ENCODE measurements at places on chromosomes 13 and 19.

DNA sequence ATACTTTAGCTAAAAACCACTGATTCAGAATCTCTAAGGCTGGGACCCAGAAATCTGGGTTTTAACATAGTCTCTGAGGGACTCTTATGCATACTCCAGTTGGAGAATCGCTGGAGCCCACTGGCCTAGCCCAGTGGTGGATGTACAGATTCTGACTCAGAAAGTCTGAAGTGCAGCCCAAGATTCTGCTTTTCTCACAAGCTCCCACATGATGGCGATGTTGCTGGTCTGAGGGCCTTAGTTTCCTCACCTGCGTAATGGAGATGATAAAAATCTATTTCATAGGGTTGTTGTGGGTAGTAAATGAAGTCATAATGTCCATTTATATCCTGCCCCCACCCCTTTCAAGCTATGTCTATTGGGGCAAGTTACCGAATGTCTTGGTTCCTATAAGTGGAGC lies 7.7 kb upstream of the CDADC1 start:
- peak; percentile 54 for DNase-seq

DNA sequence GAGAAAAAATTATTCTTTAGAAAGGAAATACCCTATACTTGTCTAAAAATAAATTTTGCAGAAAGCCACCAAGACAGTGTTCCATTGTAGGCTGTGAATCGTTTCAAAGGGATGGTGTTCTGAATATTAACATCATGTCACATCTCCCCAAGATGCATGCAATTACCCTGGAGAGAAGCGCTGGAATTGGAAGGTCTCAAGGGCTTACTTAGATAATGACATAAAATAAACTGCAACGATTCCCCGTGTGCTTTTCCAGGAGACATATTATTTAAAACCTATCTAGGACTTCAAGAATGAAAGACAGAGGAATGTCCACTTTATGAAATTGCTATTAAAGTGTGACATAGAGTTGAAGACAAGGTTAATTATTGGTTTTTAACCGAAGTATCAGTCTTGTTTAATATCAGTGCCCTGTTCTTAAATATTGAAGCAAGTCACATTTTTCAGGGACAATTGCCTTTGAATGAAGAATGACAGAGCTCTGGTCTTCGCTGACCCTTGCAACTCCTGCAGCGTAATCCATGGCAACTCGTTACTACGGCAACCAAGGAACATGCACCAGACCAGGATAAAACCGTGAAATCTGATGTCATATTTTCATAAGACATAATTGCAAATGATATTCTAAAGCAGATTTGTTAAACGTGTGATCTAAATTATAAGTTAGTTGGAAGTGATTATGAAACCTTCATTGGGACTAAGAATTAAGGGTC lies 91.7 kb downstream of the EFNB2 start:
- no peak for DNase-seq

DNA sequence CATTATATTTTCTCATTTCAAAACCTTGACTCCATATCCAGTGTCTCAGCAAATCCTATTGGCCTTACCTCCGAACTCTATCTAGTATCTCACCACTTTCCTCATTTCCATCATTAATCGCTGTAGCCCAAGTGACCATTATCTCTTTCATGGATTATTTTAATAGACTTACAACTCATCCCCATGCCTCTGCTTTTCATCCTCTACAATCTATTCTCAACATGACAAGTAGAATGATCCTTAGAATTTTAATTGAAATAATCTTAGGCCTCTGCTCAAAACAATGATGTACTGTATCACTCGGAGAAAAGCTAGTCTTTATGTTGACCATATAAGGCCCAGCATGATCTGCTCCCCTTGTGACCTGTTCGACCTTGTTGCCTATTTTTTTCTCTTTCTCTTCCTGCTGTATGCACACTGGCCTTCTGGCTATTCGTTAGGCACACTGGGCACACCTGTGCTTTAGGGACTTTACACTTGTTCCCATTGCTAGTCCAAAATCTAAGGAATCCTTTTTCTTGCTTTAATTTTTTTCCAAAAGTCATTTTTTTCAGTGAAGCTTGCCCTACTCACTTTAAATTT lies 21.4 kb downstream of the DNAJC15 start:
- DNase-seq: no peak

DNA sequence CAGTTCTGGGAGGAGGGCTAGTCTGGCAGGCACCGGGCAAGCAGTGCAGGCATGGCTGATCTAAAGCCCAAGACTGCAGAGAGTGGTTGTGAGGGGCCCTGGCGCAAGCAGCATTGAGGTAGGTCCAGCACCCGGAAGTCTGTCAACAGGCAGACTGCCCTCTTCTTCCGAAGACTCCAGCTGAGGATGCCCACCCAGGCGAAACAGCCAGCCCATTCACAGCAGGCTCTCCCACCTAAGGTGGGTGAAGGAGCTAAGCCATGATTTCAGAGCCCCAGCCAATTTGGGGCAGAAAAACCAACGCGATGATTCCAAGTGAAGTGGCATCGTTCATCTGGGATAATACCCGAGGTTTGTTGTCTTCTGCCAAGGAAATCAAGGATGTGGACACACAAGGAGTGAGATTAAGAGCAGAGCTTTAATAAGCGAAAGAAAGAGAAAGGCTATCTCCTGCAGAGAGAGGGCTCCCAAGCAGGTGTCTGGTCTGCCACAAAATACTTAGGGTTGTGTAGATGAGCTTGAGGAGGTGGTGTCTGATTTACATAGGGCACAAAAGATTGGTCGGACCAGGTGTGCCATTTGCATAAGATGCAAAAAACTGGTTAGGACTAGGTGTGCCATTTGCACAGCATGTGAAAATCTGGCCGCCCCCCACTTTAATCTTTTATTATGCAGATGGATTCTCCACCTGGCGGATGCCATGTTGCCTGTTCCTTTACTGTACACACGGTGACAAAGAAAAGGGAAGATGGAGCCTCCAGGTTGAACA lies 22.6 kb downstream of the FAM124A start:
- DNase-seq: no peak

DNA sequence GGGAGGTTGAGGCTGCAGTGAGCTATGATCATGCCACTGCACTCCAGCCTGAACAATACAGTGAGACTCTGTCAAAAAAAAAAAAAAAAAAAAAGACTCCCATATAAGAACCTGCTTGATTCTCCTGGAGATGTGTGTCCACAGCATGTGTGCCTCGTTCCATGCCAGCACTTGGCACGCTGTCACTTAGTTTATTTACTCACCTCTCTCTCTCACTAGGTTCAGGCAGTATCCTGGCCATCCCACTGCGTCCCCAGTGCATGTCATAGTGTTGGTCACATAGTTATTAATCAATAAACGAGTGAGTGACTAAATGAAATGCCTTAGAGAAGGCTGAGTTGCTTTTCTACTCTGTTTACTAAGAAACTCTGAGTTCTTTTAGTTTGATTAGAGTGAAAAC lies 79.1 kb upstream of the GPR12 start:
- DNase-seq: no peak

GRCh38 chr19:6654347-6655310 lies 15.3 kb downstream of the TNFSF14 start:
- DNase-seq: no peak

- no peak for DNase-seq
Observed at GRCh38 chr19:28221736-28222135, 991.2 kb downstream of the UQCRFS1 start.

GRCh38 chr13:113126265-113127150 lies 3.9 kb downstream of the F10 start:
- DNase-seq: no peak

DNA sequence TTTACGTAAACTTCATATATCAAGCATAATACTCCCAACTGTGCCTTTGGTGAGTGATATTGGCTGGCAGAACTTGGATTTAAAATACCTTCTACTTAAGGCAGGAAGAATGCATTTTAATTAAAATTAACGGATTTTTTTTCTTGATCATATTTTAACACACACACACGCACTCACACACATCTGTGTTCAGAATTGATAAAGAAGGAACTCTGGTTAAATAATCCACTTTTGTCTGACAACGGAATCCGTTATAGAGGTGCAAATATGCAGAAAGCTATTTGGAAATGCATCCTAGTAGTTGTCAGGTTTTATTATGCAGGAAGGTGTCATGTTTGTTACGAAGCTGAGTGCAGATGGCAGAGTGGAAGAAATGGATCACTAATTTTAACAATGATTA lies 105.5 kb upstream of the ZNF536 start:
- no peak for DNase-seq

DNA sequence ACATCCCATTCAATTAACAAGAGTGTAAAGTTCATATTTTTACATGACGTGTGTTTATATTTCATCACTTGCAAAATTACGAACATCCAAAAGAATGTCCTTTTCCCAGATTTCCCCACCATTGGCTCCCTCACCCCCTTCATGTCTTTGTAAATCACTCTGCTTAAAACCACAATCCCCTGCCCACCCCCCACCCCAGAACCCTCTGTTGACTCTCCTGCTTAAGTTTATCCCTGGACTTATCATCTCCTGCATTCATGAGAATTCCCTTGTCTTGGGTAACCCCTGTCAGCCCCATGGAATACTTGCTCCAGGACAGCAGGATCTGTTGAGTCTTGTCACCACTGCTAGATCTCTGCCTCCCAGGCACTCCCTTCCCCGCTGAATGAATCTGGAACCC lies 109.9 kb downstream of the COL4A1 start:
- DNase-seq: no peak

DNA sequence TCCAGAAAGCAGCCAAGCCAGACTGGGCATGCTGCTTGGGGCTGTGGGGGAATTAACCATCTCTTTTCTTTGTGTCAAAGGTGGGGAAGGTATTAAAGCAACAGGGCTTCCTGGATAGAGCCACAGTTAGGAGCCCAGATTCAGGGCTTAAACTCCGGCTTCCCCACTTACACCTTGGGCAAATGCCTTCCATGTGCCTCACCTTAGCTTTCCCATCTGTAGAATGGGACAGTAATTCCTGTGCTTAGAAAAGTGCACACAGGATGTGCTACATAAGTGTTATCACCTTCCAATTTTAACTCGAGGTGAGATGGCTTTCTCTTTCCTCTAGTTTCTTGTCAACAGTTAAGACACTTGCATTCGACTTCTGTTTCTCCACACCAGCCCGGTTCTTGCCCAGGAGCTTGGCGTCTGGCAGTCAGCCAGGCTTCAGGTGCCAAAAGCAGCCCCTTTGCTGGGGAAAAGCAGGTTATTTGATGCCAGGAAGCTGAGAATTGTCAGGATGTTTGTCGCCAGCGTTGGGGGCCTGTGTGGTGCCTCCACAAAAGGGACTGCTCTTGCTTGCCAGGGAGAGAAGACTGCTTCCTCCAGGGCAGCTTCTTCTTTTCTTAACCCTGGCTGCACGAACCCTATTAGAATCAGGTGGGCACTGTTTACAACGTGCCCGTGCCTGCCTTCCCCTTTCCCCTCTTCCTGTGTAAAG lies 79.2 kb downstream of the SIPA1L3 start:
- no peak for DNase-seq

GRCh38 chr19:13938301-13939064 lies at the start of gene PODNL1:
Gene PODNL1, minus strand, starts transcription at chr19:13938417. Its CDS starts 236 bp downstream, at chr19:13938181.
- no peak for DNase-seq

DNA sequence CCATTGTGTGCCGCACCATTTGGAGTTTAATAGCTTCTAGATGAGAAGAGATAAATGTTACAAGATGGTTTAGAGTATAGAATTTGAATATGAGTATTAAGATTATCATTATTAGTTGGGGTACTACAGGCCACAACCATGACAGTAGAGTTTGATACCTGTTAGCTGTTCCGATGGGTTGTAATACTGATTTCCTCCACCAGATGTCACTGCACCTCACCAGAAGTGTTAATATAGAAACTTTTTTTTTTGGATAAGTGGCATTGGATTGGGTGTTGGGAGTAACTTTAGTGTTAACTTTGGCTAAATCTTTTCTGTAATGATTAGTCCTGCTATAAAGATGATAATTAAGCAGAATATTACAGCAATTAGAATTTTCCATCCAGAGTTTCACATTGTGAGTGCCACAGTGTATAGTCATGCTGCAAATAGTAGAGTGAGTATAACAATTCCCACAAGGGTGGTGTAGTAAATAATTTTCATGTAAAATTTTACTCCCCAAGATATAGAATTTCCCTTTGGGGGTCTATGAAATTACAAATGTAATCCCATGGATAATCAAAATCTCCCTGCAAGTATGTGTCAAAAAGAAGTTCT lies 56.3 kb downstream of the PSG3 start:
- DNase-seq: peak; percentile 1

GRCh38 chr19:38209671-38210457 lies 14.2 kb downstream of the DPF1 start:
- DNase-seq: no peak

DNA sequence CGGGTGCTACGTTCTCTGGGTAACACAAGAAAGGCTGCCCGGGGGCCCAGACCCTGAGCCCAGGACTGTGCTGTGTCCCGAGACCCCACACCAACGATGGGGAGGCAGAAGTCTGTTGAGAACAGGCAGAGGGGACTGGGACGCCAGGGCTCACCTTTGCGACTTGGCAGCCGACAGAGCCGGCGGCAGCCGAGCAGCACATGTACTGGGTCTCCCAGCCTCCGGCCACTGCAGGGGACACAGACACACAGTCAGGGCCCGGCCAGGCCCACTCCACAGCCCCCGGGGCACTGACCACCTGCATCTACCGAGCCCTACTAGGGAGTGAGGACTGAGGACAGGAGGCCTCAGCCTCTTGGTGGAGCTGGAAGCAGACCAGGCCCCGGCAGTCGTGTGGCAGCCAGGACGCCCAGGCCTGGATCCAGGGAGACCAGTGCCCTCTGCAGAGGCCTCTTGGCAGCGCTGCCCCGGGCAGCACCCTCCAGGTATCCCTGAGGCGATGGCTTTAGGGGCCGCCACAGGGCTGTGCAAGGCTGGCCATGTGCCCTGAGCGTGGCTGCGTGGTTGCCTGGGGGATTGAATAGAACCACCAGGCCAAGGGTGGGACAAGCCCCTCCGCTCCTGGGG lies 5.6 kb upstream of the ATP8B3 start:
- DNase-seq: no peak

GRCh38 chr19:34274827-34275625 lies 20.7 kb downstream of the GARRE1 start:
- DNase-seq: no peak

DNA sequence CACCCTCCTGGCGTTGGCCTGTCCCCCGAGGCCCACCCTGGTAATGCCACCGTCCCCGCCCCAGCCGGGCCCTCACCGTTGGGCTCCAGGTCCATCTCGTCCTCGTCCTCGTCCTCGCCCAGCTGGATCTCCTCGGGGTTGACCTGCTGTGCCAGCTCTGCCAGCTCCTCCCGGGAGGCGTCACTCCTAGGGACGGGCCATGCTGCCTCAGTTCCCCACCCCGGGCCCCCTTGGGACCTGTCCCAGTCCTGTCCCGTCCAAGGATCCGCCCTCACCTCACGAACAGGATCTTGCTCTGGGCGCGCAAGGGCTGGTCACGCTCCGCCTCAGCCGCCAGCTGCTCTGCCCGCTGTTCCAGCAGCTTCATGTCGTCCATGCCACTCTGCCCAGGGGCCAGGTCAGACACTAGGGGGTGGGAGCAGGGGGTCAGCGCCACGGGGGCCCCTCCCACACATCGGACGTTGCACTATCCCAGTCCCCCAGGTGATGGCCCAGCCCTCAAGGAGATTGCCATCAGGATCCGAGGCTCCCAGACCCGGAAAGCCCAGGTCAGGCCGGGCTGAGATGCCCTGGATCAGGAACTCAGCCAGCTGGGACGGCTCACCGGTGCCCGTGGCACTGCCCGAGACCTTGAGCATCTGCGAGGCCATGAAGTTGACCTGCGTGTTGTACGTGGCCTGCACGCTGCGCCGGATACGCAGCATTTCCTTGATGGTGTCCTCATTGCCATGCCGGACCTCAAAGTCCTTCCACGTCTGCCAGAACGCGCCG lies 9.5 kb downstream of the XAB2 start:
- no peak for DNase-seq

GRCh38 chr13:72808917-72809500 lies 27.1 kb downstream of the PIBF1 start:
- DNase-seq: no peak

Measured in AML-193 (cell line).